Activated CD4-positive, alpha-beta T cell treated with anti-CD3 and anti-CD28 coated beads for 4 hours (primary cell): ENCODE measurements at places on chromosomes 4 and X.

DNA sequence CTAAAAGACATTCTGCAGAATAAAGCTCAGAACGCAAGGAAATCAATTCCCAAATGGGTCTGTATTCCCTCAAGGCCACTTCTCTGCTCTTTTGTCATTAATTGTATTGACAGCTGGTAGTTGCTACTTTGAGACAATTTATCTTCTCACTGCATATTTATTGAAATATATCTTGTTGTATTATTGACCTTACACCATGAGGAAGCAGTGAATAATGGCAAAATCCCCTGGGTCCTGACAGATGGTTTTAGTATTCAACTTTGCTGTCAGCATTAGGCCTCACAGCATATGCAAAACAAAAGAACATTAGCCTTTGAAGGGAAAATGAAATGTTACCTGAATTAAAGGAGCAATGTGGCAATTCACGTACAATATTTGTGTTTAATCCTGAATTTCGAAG, 406.1 kb upstream of the TRAM1L1 start:
- no peak for DNase-seq

DNA sequence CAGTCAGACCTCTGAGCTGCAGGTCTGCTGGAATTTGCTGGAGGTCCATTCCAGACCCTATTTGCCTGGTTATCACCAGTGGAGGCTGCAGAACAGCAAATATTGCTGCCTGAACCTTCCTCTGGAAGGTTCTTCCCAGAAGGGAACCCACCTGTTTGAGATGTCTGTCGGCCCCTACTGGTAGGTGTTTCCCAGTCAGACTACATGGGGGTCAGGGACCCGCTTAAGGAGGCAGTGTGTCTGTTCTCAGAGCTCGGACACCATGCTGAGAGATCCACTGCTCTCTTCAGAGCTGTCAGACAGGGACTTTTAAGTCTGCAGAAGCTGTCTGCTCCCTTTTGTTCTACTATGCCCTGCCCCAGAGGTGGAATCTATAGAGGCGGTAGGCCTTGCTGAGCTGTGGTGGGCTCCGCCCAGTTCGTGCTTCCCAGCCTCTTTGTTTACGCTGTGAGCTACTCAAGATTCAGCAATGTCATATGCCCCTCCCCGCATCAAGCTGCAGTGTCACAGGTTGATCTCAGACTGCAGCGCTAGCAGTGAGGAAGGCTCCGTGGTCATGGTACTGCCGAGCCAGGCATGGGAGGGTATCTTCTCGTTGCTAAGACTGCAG, 44.1 kb upstream of the KDR start:
- DNase-seq, result no peak

DNA sequence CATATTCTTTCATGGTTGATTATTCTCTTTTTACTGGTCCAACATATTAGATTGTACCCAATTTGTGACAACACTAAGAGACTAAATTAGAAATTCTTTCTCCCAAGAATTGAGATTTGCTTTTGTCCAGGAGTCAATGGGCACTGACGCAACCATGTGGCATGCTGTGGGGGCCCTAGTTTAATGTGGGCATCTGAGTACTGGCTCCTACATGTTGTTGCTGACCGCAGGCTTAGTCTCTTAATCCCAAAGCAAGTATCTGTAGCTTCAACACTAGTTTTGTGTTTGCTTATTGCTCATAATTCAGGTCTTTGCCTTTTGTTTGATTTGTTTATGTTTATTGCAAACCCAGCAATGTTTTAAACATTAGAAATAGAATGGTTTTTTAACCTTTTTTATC, 263.4 kb upstream of the NDST4 start:
- DNase-seq, result no peak

DNA sequence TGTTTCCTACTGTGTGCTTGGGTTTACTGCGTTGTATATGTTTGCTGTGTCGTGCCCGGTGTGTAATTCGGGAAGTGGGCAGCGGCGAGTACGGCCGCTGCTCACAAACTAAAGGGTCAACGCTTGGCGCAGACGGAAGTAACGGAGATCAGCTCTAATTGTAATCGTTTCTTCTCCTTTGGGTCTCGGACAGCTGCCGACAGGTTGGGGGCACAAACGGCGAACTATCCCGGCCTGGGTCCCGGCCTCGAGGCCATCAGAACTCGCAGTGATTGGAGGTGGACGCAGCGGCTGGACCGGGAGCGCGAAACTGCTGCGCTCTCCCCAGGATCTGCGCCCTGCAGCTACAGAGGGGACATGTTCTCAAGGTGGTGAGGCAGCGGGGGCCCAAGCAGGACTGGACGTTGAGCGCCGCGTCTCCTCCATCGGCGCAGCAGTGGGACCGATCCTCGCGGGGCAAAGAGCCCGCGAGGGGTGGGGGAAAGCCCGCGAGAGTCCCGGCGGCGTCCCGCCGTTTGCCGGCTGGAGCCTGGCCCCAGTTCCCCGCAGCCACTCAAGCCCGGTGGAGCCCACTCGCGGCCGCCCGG, 516 bp upstream of the ZIC3 start:
- no peak for DNase-seq

- no peak for DNase-seq
Measured at GRCh38 chr4:168440442-168441264, 39.6 kb downstream of the DDX60L start.

- DNase-seq, result no peak
Measured at GRCh38 chr4:8909548-8909947, 37.9 kb upstream of the HMX1 start.

- no peak for DNase-seq
Measured at GRCh38 chrX:110315551-110315950, 2.3 kb downstream of the AMMECR1 start.

- DNase-seq, result no peak
Measured at GRCh38 chr4:137529432-137529831, 2.9 kb downstream of the PCDH18 start.

- DNase-seq, result no peak
Measured at GRCh38 chrX:72031634-72032033, 100.1 kb downstream of the RTL5 start.

DNA sequence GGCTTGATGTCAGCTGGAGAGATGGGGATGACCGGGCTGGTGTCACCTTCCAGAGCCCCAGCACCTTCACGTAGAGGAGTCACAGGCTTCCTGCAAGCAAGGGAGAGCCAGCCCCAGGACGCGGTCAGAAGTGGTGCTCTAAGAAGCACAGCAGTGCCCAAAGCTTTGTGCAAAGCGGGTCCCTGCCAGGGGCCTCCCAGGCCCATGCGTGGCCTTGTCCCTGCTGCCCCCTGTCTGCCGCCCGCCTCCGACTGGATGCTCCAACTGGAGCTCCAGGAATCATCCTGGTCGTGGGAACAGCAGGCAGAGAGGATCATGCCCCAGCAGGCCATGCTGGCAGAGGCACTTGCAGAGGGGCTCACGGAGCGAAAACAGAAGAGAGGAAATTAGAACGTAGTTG, 40.1 kb upstream of the LRPAP1 start:
- DNase-seq, result no peak

DNA sequence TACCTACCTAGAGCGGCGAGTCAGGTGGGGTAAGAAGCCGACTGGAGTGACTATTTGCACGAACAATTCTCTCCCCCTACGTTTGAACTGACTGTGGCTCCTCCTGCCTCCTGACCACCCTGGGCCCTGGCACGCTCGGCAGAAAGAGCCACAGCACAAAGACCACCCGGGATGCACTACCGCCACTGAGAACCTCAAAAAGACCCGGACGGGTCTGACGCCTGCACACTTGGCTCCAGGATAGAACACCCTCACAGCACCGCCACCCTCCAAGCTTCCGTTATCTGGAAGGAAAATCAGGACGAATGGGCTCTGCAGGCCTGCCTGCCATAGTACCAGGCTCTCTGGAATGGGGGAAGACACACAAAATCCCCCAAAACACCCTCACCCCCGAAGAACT, 2.2 kb downstream of the LRPAP1 start:
- no peak for DNase-seq

DNA sequence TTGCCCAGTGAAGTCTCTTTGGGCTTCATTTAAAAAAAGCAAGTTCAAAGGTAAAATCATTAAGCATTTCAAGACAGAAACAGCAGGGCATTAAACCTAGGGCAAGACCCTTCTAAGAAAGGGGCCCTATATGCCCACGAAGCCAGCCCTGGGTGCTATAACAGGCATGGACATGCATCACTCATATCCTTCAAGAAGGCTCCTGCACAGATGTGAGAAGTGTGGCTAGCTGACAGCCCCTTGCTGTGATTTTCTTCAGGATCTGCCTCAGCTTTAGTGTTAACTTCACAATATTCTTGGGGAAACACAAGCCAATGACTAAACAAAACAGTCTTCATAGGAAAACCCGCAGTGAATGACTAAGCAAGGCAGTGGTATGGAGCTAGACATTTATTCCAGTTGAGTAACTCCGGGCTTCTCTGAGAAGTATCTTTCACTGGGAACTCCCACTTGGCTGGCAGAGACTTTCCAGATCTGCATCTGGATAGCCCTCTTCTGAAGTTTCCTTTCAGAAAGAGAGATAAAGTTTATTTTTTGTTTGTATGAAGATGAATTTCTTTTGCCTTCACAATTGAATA, 11.9 kb upstream of the MAOA start:
- no peak for DNase-seq

- no peak for DNase-seq
Measured at GRCh38 chr4:1344696-1345095, 2.3 kb upstream of the UVSSA start.

DNA sequence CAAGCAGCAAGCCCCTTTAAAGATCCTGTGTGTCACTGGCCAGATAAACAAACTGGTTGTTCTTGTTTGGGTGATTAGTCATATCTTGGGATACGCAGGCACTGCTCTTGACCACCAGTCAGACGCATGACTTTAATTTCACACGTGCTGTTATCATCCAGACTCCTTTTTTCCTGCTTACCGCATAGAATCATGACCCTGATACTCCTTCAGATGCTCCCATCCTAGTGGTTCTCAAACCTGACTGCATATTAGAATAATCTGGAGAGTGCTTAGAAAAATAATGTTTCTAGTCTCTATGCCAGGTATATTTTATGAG, 78.8 kb downstream of the CLDN22 start:
- no peak for DNase-seq

DNA sequence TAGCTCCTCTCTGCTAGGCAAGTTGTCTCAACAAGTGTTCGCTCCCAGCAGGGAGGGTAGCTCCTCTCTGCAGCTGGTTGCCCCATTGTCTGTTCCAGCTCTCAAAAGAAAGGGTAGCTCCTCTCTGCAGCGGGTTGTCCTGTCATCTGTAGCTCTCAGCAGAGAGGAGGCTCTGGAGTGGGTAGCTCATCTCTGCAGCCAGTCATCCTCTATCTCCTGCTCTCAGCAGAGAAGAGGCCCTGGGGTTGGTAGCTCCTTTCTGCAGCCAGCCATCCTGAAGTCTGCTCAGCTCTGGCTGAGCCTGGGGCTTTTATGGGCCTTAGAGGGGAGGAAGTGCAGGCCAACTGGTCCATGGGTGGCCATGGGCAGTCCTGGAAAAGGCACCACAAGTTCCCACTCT, 342.7 kb downstream of the PTTG2 start:
- DNase-seq, result no peak

- DNase-seq, result no peak
Measured at GRCh38 chrX:140432346-140433175, 72.3 kb downstream of the SOX3 start.

DNA sequence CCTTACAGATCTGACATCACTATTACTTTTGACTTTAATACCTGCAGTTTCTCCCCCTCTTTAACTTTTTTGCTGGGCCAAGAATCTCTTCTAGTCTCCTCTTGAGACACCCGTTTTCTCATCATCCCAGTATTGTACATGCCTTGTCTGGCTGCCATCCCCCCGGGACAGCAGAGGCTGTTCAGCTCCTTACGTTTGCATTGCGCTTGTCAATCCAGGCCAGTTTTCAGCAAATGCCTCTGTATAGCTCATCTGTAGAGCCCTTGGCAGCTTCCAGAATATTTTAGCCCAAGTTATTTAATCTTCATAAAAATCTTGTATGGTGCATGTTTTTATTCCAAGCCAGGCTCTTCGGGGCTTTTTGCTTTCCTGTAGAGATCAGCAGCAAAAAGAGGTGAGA, 22.3 kb upstream of the HOPX start:
- DNase-seq, result no peak
